ENCODE measurements at places on chromosomes 2 and 18. TPM values are rescaled to one million over a fixed set of nuclear protein-coding genes. Genes with fewer than 3 reads are reported as not detected.

NT5C1B gene
- not detected for total RNA-seq

FAHD2A gene
- 32.4 TPM for total RNA-seq

BMPR2 gene
- total RNA-seq = 51.7 TPM

POTEJ gene
- total RNA-seq = not detected

PSD4 gene
- 2.2 TPM for total RNA-seq

DNA sequence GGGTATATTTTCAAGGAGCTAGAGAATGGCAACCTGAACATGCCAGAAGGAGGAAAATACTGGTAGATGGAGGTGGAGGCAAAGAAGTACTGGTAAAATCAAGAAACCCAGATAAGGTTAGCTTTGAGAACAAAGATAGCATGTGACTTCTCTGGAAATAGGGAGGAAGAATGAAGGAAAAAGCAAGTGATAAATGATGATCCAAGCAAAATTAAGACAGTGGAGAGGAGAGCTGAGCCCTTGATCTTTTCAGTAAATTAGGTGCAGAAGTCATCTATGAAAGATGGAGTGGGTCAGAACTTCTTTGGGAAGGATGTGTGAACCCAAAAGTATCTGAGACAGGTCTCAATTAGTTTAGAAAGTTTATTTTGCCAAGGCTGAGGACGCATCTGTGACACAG lies 25.7 kb upstream of the AFTPH start:
- no peak overlapping the region for H3K4me3 ChIP-seq
- DNase-seq = no peak
- H3K27me3 ChIP-seq = peaks cover 17% of the 10 kb centered on the region

GRCh38 chr18:12420821-12421421 lies 13.2 kb downstream of the PRELID3A start:
- H3K36me3 ChIP-seq = no peaks in the 10 kb centered on the region
- peaks cover 21% of the 10 kb centered on the region for H3K4me1 ChIP-seq
- peak overlapping the region; percentile 72 for H3K4me3 ChIP-seq
- no peak overlapping the region for H3K27ac ChIP-seq
- DNase-seq = no peak

DNA sequence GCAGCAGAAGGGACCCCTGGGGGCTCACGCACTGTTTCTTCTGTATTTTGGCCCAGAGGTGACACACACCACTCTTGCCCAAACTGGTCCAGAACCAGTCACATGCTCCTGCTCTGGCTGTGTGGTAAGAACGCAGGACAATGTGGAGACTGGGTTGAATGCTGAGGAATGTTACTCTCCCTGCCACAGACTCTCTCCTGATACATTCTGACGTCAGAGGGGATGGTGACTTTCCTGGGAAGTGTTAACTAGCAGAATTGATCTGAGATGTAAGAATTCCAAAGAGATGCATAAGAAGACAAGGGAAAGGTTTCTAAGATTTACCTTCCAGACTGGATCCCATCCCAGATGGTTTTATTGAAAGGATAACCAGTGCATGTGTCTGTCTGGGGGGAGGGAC lies 100.8 kb downstream of the ASB1 start:
- no peak overlapping the region for H3K27ac ChIP-seq
- H3K36me3 ChIP-seq = no peaks in the 10 kb centered on the region
- DNase-seq = no peak
- H3K4me3 ChIP-seq = no peak overlapping the region

- peaks cover 93% of the 10 kb centered on the region for H3K27me3 ChIP-seq
- no peak for DNase-seq
- H3K4me1 ChIP-seq = peaks cover 51% of the 10 kb centered on the region
- no peaks in the 10 kb centered on the region for H3K36me3 ChIP-seq
- peak overlapping the region; percentile 67 for H3K4me3 ChIP-seq
- no peak overlapping the region for H3K27ac ChIP-seq
Observed at GRCh38 chr2:161417438-161418274, 1.6 kb downstream of the TBR1 start.

GRCh38 chr2:160427629-160428404 lies 65.8 kb downstream of the RBMS1 start:
- peak overlapping the region; percentile 78 for H3K27ac ChIP-seq
- no peaks in the 10 kb centered on the region for H3K27me3 ChIP-seq
- DNase-seq = no peak

DNA sequence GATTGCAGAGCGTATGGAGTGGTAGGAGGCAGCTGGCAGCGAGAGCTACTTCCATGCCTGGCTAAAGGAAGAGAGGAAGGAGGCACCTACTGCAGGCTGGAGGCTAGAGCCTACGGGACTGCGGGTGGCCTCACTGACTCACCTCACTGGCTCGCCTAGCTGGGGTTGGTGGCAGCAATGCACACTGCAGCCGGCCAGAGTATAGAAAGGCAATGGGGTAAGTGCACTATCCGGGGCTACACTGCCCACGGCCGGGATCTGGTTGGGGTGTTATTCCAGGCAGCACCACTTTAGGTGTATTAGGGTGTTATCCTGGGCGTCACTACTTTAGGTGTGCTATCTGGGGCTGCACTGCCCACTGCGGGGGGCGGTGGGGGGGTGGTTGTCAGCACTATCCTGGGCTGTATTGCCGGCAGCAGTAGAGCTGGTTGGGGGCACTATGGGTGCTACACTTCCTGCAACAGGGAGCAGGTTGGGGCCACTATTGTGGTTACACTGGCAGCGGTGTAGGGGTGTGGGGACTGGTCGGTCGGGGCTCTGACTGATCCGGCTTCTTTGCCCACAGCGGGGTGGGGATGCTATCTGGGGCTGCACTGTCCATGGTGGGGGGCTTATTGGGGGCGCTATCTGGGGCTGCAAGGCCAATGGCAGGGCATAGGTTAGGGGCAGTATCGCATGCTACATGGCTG lies 33.3 kb upstream of the ANKRD62 start:
- H3K27me3 ChIP-seq = no peaks in the 10 kb centered on the region
- DNase-seq = no peak
- no peaks in the 10 kb centered on the region for H3K36me3 ChIP-seq
- H3K27ac ChIP-seq = no peak overlapping the region

DNA sequence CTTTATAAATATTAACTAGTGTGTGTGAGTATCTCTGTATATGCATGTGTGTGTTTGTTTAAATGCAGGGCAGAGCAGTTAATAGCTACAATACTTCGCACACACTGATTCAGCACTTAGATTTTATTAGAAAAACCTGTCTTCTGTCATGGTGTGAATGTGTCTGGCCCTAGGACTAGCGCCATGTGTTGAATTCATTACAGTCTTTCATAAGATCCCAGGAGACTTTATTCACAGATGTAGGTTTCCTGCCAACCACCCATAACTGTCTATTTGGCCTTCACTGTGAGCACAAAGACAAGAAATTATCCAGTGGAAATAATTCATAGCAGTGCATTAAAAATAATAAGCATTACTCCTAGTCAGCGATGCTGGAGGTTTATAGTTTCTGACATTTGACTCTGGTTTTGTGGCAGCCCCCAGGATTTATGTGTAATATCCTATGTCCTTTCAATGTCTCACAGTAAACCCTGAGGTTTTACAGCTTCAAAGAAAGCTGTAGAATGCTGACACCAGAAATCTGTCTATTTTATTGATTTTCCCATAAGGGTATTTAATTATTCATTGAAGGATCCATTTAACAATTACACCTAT lies 93.9 kb downstream of the ZNF804A start:
- no peak overlapping the region for H3K4me3 ChIP-seq
- H3K4me1 ChIP-seq = no peaks in the 10 kb centered on the region

DNA sequence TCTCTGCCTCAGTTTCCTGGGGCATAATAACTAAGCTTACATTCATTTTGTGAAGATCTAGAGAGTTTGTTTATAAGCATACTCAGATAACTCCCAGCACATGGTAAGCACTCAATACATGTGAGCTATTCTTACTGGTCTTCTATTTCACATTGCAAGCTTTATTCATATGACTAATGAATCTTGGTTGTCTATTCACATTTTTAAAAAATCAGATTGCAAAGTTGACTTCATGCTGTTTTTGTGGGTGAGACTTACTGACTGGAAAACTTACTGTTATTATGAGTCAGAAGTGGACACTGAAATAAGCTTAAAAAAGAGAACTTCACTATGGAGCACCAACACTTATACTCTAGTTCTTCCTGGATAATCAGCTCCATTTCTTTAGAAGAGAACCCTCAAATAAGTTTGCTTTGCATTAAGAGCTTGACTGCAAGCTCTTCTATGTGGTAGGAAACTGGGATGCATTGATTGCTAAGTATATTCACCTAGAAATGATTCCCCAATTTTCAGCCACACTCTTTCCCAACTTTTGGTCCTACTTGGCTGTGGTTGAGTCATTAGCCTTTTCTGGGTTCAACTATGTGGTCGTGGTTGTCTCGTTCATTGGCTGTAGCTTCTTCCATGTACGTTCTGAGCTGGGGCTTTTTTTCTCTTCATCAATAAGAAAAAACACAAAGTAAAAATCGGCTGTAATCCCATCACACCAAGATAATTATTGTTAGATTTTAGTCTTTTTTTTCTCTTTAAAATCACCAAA lies 29.5 kb upstream of the RBMS1 start:
- H3K27me3 ChIP-seq = no peaks in the 10 kb centered on the region
- no peak overlapping the region for H3K4me3 ChIP-seq
- no peaks in the 10 kb centered on the region for H3K36me3 ChIP-seq
- H3K27ac ChIP-seq = no peak overlapping the region
- DNase-seq = no peak
- H3K4me1 ChIP-seq = no peaks in the 10 kb centered on the region

- no peak for DNase-seq
- peaks cover under 1% of the 10 kb centered on the region for H3K27me3 ChIP-seq
- H3K4me3 ChIP-seq = no peak overlapping the region
- no peaks in the 10 kb centered on the region for H3K4me1 ChIP-seq
- H3K36me3 ChIP-seq = no peaks in the 10 kb centered on the region
Observed at GRCh38 chr2:96494188-96494587, 11.0 kb downstream of the NEURL3 start.

- no peaks in the 10 kb centered on the region for H3K36me3 ChIP-seq
- H3K4me3 ChIP-seq = no peak overlapping the region
- H3K4me1 ChIP-seq = peaks cover 16% of the 10 kb centered on the region
Observed at GRCh38 chr2:95383635-95384027, 18.9 kb upstream of the FAHD2A start.

GRCh38 chr18:60090170-60090569 lies 190.4 kb downstream of the PMAIP1 start:
- no peaks in the 10 kb centered on the region for H3K27me3 ChIP-seq
- H3K27ac ChIP-seq = no peak overlapping the region
- H3K4me1 ChIP-seq = no peaks in the 10 kb centered on the region
- no peak for DNase-seq
- no peak overlapping the region for H3K4me3 ChIP-seq
- H3K36me3 ChIP-seq = no peaks in the 10 kb centered on the region

DNA sequence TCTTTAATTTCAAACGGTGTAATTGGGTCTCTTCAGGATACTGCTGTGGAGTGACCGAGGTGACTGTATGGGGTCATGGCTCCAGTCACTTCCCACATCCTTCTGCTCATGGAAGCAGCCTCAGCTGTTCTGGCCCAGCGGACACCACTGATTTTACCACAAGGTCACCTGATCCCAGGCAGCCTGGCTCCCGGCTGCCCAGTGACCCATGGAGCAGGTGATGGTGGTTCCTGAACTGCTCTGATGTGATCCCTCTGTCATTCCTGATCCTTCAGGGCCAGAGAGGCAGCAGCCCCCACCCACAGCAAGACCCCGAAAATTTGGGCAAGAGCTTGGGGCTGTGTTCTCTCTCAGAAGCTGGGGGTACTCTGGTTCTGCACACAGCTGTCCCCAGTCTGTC lies 35.5 kb upstream of the HS6ST1 start:
- DNase-seq = no peak
- no peak overlapping the region for H3K27ac ChIP-seq
- H3K36me3 ChIP-seq = no peaks in the 10 kb centered on the region

DNA sequence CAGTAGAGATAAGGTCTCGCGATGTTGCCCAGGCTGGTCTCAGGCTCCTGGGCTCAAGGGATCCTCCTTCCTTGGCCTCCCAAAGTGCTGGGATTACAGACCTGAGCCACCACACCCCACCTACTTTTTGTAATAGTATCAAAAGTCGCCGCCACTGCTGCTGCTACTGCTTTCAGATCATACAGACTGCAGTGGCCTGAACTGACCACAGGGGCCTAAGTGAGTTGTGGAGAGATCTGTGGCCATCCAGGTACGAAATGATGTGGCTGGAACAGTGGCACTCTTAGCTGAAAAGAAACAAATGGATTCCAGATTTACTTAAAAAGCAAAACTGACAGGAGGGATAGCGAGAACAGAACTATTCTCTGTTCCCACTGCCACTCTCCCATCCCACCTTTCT lies 32.9 kb upstream of the POMC start:
- H3K36me3 ChIP-seq = no peaks in the 10 kb centered on the region
- H3K4me1 ChIP-seq = peaks cover 7% of the 10 kb centered on the region
- DNase-seq = no peak

DNA sequence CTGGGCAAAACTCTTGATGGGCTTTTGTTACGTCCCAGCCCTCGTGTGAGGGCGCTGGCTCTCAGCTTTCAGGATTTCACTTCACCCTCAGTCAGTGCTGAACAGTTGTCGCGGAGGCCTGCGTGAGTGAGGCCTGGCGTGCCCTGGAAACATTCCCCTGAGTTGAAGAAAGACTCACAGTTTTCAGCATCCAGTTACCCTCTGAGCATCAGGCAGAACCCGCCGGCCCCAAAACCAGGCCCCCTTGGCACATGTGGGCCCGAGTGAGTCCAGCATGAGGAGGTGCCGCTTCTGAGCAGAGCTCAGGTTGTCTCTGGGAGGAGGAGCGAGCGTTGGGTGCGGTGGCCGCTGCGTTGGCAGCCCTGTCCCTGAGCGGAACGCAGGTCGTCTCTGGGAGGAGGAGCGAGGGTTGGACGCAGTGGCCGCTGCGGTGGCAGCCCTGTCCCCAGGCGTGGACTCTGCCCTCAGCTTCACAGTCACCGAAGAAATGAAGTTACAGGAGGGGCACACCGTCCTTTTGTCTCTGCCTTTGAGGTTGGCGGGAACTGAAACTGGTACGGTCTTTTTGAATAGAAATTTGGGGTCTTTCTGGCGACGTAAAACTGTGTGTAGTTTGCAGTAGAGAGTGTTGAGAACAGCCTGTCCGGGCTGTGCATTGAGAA lies at the start of gene NEU4:
TSS of gene NEU4 (plus strand) at position 473 of the 662 bp plus-strand sequence. CDS start 5,292 bp downstream, outside the sequence.
- no peaks in the 10 kb centered on the region for H3K36me3 ChIP-seq
- H3K27ac ChIP-seq = peak within 1 kb of the TSS; percentile 92
- peak; percentile 11 for DNase-seq
- H3K4me1 ChIP-seq = peaks cover 38% of the 10 kb centered on the region
- H3K4me3 ChIP-seq = no peak within 1 kb of the TSS

EIF2AK2 gene
- total RNA-seq = 23.8 TPM

- no peak overlapping the region for H3K27ac ChIP-seq
- no peaks in the 10 kb centered on the region for H3K27me3 ChIP-seq
- peaks cover 25% of the 10 kb centered on the region for H3K4me1 ChIP-seq
- DNase-seq = no peak
- no peaks in the 10 kb centered on the region for H3K36me3 ChIP-seq
Observed at GRCh38 chr2:28366496-28367282, 26.0 kb upstream of the FOSL2 start.

- DNase-seq = no peak
- no peaks in the 10 kb centered on the region for H3K36me3 ChIP-seq
- H3K27ac ChIP-seq = no peak overlapping the region
- peaks cover 38% of the 10 kb centered on the region for H3K27me3 ChIP-seq
Observed at GRCh38 chr2:179442206-179442605, 177.6 kb upstream of the SESTD1 start.

C2orf81 gene
- 0.82 TPM for total RNA-seq

Data from left ventricle myocardium inferior (tissue), 1 donor.